ENCODE measurements at places on chromosomes 16 and 17.

- DNase-seq: no peak
These were observed 165.1 kb downstream of the PPM1E start for GRCh38 chr17:58920773-58921172.

DNA sequence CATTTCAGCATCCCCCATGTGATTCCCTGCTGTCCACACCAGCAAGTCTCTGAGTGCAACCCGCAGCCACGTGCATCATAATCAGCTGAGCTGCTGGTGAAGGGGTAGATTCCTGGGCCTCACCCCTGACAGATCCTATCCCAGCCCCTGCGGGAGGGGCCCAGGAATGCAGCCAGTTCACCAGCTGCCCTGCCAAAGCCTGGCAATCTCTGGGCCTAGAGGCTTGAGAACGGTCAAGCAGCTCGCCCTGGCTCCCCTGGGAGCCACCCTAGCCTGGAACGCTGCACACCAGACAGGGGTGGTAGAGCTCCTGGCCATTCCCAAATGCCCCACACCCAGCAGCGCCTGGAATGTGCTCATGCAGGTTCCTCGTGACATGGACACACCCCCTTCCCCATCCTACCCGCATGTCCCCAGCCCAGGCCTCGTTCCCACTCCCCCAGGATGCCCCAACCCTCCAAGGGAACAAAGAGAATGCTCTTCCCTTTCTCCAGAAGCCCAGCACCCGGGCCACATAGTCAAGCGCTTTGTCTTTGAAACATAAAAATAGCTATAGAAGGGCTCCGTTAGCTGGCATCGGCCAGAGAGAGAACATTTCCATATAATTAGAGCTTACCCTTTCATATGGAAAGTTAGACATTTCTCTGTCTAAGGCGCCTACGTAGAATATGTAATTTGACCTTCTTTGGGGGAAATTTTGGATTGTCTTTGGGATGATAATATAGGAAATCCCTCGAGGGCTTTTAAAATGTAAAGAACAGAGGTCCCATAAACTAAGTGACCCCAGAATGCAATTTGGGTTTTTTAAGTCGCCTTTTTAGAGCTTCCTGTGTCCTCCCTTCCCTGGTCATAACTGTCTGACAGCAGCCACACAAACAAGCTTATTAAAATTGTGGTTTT lies 3.4 kb downstream of the CEP295NL start:
- DNase-seq: no peak

DNA sequence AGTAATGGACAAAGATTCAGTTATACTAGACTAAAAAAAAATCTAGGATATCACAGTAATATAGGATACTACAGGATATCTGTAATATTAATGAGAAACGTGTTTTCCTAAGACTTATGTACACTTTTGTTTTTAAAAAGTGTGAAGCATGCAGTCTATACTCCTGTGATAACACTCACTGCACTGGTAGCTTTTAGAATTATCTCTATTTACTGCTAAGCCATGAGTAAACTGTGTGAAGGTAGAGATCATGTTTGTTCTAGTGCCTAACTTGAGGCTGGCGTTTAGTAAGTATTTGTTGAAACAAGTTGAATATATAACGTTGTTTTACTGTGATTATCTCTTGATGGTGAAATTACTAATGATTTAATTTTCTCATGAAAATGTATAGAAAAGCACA lies 23.9 kb downstream of the RPA1 start:
- no peak for DNase-seq

- DNase-seq: peak; percentile 65
These were observed 613 bp downstream of the ECI1 start for GRCh38 chr16:2250652-2251295.

- peak; percentile 18 for DNase-seq
These were observed 14.0 kb upstream of the BAIAP2 start for GRCh38 chr17:81020767-81021497.

DNA sequence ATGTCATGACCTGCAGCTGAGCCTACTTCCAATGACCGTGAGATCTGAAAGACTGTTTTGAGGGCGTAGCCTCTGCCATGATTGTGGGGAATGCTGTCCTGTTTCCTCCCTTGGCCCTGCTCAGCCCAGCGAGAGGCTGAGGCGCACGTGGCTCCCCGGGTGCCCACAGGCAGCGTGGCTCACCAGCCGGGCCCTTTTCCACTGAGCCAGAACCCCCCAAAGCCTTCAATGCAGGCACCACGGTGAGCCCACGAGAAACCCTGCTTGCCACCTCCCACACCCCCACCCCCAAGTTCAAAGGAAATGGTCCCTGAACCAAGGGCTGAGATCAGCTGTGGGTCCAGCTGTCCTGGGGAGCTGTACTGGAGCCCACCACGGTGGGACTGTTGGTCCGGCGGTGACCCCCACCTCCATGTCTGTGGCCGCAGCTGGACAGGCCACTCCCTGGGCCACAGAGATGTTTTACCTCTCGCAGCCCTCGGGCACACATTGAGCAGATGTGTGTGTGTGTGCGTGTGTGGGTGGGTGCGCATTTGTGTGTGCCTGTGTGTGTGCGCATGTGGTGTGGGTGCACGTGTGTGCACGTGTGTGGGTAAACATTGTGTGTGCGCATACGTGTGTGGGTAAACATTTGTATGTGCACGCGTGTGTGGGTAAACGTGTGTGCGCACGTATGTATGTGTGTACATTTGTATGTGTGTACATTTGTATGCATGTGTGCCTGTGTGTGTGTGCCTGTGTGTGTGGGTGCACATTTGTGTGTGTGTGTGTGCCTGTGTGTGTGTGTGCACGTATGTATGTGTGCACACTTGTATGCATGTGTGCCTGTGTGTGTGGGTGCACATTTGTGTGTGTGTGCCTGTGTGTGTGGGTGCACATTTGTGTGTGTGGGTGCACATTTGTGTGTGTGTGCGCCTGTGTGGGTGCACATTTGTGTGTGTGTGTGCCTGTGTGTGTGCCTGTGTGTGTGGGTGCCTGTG lies 5.0 kb upstream of the MC1R start:
- no peak for DNase-seq

DNA sequence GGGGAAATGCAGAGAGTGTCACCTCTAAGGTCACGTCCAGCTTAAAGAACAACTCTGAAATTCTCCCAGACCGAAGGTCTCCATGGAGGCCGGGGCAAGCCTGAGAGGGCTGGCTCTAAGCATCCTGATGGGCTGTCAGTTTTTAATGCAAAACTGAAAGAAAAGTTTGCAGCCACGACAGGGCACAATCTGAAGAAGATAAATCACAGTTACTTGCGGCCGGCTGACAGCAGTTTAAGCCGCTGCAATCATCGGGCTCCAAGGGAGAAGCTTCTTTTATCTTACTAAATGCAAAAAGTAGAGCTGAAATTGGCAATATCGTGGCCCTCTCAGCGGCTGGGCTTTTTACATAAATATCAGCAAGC lies 168.8 kb downstream of the CYLD start:
- DNase-seq: no peak

DNA sequence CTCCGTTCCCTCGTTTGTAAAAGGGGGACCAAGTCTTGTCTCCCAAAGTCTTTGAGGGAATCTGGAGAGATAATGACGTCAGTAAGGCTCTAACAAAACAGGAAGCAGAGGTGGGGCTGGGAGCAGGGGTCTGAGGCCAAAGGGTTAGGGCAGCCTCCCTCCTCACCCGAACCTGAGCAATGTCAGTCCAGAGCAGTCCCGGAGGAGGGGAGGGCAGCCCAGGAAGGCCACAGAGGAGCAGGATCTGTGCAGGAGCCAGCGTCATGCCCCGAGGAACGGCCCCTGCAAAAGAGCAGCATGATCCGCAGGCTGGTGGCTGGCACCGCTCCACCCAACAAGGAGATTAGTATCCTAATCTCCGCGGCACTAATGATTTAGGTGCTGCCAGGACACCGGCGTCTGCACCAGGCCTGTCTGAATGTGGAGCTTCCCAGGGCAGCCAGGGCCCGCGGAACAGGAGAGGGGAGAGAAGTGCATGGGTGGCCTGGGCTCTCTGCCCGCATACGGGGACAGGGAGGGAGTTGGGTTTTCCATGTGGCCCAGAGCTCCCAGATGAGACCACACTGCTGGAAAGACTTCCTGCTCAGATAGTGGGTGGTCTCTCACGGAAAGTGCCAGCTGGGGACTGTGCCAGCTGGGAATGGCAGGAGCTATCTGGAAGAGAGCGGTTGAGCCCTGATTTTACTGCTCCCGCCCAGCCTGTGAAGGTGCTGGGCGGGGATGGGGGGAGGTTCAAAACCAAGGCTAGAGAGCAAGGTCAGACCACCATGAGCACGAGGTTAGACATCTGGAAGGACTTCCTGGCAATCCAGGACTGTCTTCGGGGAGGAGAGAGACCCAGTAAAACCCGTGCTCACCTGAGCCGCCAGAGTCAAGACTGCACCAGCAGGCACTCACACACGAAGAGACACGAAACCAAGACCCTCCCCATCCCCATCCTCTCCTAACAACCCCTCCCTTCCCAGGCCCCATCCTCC lies 11.0 kb upstream of the KRT17 start:
- DNase-seq: no peak

GRCh38 chr17:31388770-31389656 lies 2.5 kb upstream of the RAB11FIP4 start:
- peak; percentile 55 for DNase-seq

DNA sequence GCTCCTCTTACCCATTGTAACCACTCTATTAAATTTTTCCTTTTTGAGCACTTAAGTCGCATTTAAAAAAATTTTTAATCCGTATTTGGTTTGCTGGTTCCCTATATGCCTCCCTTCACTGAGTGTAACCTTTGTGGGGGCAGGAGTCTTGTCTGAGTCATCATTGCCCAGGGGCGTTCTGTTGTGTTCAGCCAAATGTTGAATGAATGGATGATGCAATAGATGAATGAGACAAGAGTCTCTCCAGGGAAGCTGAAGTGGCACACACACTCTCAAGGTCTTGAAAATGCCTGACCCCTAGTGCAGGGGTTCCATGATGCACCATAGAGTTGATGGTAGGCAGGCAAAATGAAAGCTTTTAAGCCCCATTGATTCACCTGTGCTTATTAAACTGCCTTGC lies 123.0 kb upstream of the RBFOX1 start:
- no peak for DNase-seq

- no peak for DNase-seq
These were observed 1.4 kb downstream of the LGALS3BP start for GRCh38 chr17:78977997-78978973.

- no peak for DNase-seq
These were observed 13.2 kb upstream of the RGS9 start for GRCh38 chr17:65123757-65124675.

DNA sequence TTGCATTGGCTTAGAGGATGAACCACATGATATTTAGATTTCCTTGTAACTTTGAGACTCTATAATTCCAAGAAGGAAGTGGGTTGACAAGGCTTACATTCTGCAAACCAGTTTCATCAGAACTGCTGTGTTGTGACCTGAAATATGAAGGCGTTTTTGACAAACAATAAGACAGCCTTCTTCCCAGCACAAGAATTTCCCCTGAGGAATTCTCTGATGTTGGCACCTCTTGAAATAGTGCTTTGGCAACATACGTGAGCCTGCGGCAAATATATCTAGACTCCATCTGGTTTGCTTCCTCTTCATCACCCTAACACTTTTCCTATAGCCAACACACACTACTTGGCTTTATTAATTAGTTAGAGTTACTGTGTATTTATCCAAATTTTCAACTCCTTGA lies 585.5 kb upstream of the SOX9 start:
- DNase-seq: no peak

DNA sequence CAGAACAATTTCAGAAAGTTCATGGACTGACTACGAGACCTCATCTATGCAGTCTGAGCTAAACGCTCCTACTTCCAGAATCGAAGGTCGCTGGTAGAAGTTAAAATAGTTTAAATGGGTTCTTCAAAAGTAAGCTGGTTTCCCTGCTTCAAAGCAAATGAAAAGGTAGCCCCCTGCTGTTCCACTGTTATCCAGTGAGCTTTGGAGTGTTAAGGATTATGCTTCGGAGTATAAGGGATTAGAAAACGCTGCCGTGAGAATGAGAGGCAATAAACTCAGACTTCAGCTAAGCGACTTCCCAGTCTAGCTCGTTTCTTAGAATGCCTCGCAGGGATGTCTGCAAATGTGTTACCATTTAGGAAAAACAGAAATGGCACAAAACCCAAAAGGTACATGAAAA lies 12.4 kb downstream of the MLYCD start:
- no peak for DNase-seq

DNA sequence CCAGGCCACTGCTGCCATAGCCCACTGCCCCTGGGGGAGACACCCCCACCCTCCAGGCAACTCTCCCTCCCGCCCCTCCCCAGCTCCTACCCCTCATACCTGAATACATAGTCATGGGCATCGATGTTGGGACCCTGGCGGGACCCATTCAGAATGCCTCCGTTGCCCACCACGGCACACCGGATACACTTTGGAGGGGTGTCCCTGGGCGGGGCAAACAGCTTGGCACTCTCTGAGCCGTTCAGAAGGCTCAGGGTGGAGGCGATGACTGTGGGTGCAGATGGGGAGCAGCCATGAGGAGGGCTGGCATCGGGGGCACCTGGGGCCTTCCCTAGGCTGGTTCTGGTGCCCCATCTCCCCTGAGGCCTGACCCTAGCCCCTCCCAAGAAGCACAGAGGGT lies 12.6 kb downstream of the ST6GALNAC2 start:
- DNase-seq: no peak

- peak; percentile 41 for DNase-seq
These were observed 164.8 kb downstream of the HAPSTR1 start for GRCh38 chr16:9256196-9256595.

DNA sequence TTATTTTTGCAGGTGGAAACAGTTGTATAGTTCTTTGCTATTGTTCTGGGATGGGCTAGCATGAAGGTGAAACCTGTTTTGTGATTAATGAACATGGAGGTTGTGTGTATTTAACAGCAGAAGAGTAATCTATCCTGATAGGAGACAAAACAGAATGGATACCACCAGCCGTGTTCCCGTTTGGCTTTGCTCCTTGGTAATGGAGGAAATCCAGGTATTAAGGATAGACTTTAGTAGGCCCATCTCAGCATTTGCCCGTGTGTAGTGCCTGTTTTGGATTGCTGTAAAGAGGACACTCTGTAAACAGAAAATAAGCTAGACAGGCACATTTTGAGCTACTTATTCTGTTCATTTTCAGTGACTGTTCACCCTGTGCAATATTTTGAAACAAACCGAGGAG lies 215.1 kb downstream of the RBFOX1 start:
- DNase-seq: no peak

DNA sequence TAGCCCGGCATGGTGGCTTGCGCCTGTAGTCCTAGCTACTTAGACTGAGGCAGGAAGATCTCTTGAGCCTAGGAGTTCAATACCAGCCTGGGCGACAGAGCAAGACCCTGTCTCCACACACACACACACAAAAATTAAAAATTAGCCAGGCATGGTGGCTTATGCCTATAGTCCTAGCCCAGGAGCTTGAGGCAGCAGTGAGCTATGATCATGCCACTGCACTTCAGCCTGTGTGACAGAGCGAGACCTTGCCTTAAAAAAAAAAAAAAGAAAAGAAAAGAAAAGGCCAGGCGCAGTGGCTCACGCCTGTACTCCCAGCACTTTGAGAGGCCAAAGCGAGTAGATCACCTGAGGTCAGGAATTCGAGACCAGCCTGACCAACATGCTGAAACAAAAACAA lies 23.9 kb downstream of the C17orf75 start:
- no peak for DNase-seq
